Bronchial smooth muscle cell (primary cell): ENCODE measurements at places on chromosomes 2 and 18. TPM values are rescaled to one million over a fixed set of nuclear protein-coding genes. Genes with fewer than 3 reads are reported as not detected.

The CD302 gene
- total RNA-seq: 3.9 and 4.3 TPM in 2 replicates

The NAB1 gene
- total RNA-seq: 35.3 and 49.8 TPM in 2 replicates

The FHOD3 gene
- total RNA-seq: 4.3 and 12.9 TPM in 2 replicates

The IGFBP2 gene
- total RNA-seq: 2.0 and 2.1 TPM in 2 replicates

The VIL1 gene
- not detected in 2 replicates for total RNA-seq

The LRP2 gene
- not detected in 2 replicates for total RNA-seq

The STARD6 gene
- 0.17 and 0.32 TPM in 2 replicates for total RNA-seq

The CYP27C1 gene
- total RNA-seq: under 0.01 TPM in 1 of 2 replicates, not detected in the other

The NPPC gene
- 0.16 TPM in 1 of 2 replicates, not detected in the other for total RNA-seq

The POTEI gene
- total RNA-seq: under 0.01 TPM in 1 of 2 replicates, not detected in the other

The ATP9B gene
- 41.3 and 46.7 TPM in 2 replicates for total RNA-seq

The KCNIP3 gene
- total RNA-seq: 1.4 and 1.6 TPM in 2 replicates

The SPC25 gene
- 1.1 and 1.4 TPM in 2 replicates for total RNA-seq

The IL1RL1 gene
- 0.17 and 0.32 TPM in 2 replicates for total RNA-seq

The LRRFIP1 gene
- 33.6 and 34.3 TPM in 2 replicates for total RNA-seq

The CDH7 gene
- total RNA-seq: not detected in 2 replicates

The CCDC178 gene
- total RNA-seq: 0.16 and 0.94 TPM in 2 replicates

The CD207 gene
- total RNA-seq: 0.09 TPM in 1 of 2 replicates, not detected in the other

The B3GNT7 gene
- total RNA-seq: under 0.01 and 0.09 TPM in 2 replicates

The CPLX4 gene
- not detected in 2 replicates for total RNA-seq

The SRD5A2 gene
- not detected in 2 replicates for total RNA-seq

The RRM2 gene
- total RNA-seq: 1.9 and 3.2 TPM in 2 replicates

The TUBA3E gene
- not detected in 2 replicates for total RNA-seq

The UXS1 gene
- total RNA-seq: 25.5 and 34.7 TPM in 2 replicates

The STAT4 gene
- 0.60 and 0.63 TPM in 2 replicates for total RNA-seq

The CIB4 gene
- total RNA-seq: not detected in 2 replicates

The KCNG2 gene
- 0.32 and 1.9 TPM in 2 replicates for total RNA-seq

The DSG1 gene
- not detected in 2 replicates for total RNA-seq

The AOX1 gene
- total RNA-seq: 8.9 and 19.4 TPM in 2 replicates

The INHBB gene
- total RNA-seq: not detected in 2 replicates

The MEX3C gene
- total RNA-seq: 23.8 and 24.9 TPM in 2 replicates

The GLI2 gene
- total RNA-seq: 4.0 and 4.7 TPM in 2 replicates

The RBKS gene
- total RNA-seq: 2.7 and 3.9 TPM in 2 replicates

The MRO gene
- total RNA-seq: 0.09 and 0.32 TPM in 2 replicates
